ENCODE measurements at places on chromosomes 16 and 17. TPM values are rescaled to one million over a fixed set of nuclear protein-coding genes. Genes with fewer than 3 reads are reported as not detected.
A peak's percentile ranks its signal among the peaks of the same experiment; 100 is the strongest.

DNA sequence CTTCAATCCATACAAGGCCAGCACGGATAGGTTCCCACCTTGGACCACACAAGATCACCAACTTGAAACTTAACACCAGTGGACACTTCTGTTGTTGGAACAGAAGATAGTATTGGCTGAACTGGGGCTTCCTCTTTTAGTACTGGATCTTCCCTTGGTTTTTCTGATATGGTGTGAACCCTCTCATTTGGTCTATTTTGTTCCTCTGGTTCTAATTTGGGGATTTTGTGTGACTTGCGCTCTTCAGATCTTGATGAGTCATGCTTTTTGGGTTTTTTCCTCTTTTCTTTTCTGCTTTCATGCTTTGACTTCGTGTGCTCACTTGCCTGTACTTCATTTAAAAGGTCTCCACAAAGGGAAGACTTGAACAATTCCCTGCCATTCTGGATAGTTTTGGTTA is 39.0 kb downstream of the SOST start:
- H3K27me3 ChIP-seq: no peaks in the 10 kb centered on the region
- no peak for DNase-seq
- no peak overlapping the region for H3K27ac ChIP-seq
- no peaks in the 10 kb centered on the region for H3K36me3 ChIP-seq
- H3K4me1 ChIP-seq: no peaks in the 10 kb centered on the region

- no peaks in the 10 kb centered on the region for H3K36me3 ChIP-seq
- no peak overlapping the region for H3K27ac ChIP-seq
- H3K4me1 ChIP-seq: no peaks in the 10 kb centered on the region
- no peaks in the 10 kb centered on the region for H3K27me3 ChIP-seq
These were observed 20.1 kb upstream of the MLYCD start for GRCh38 chr16:83878838-83879237.

DNA sequence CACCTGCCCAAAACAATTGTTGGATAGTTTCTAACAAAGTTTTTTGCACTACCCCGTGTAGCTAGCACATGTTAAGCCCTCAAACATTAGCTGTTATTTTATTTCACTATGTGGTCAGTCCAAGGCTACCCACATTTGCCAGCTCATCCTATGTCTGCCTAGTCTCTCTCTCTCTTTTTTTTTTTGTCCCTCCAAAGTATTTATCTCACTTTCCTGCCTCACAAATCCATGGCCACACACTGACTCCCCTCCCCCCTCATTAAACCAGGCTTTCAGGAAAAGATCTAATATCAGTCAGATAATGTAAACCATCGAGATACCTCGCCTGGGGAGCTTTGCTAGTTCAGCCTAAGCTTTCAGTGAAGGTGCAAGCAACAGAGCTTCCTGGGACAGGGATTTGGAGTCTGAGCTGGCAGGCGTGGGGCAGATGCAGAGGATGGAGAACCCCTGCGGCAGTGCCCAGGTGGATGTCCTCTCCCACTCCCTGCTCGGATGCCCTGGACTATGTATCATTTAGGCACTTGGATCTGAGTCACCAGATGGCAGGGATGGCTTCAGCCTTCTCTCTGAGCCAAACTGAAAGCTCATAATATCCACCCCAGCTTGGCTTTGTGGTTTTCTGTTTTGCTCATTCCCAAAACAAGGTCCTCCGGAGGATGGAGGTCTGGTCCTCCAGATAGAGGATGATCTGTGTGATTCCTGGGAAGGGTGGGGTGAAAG is 73.7 kb upstream of the FOXF1 start:
- peaks cover 11% of the 10 kb centered on the region for H3K27me3 ChIP-seq
- DNase-seq: no peak

DNA sequence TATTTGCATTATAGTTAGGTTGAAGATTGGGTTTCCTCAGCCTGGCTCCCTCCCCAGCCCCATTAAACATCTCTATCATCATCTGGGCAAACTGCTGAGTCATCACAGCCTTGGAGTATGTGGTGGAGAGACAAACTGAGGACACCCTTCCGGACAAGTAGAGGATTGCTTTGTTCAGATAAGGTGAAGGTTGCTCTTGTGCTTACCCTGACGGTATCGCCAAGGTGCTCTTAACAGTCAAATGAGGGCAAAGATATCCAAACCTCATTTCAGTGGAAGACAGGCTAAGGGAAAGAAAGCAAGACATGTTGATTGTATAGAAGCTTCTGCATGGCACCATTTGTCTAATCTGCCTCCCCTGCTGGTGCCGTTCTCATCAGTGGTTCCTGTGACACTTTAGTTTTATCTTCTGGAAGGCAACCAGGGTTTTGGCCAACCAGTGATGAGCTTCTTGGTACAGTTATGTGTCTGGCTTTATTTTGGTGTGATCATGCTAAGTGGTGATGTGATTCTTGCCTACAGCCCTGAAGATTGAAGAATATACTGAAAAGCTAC is 56.9 kb upstream of the LGALS9 start:
- peaks cover 27% of the 10 kb centered on the region for H3K4me1 ChIP-seq
- H3K36me3 ChIP-seq: no peaks in the 10 kb centered on the region
- DNase-seq: no peak
- H3K4me3 ChIP-seq: no peak overlapping the region
- no peaks in the 10 kb centered on the region for H3K27me3 ChIP-seq

PMFBP1 gene
- 0.44 TPM for total RNA-seq

- no peak overlapping the region for H3K27ac ChIP-seq
- H3K4me1 ChIP-seq: no peaks in the 10 kb centered on the region
- no peak overlapping the region for H3K4me3 ChIP-seq
- no peak for DNase-seq
- H3K27me3 ChIP-seq: no peaks in the 10 kb centered on the region
- H3K36me3 ChIP-seq: peaks cover 35% of the 10 kb centered on the region
These were observed 246.1 kb downstream of the SLC39A11 start for GRCh38 chr17:72846399-72846798.

DNA sequence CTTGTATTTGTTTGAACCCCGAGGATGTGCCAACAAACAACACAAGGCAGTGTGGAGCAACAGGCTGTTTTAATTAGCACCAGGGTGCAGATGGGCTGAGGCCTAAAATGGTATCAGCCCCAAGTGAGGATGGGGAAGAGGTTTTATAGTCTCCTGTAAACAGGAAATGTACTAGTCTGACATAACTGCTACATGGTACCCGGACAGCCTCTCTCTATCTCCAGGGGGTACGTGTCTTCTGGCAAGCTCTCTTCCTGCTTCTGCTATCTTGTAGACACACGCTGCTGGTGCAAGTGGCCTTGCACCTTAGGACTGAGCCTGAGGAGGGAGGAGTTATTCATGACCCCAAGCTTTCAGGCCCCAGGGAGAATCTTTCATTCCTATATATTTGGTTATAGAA is 2451.0 kb downstream of the TP53TG3F start:
- H3K27ac ChIP-seq: no peak overlapping the region
- H3K4me3 ChIP-seq: no peak overlapping the region
- DNase-seq: no peak
- H3K36me3 ChIP-seq: no peaks in the 10 kb centered on the region
- no peaks in the 10 kb centered on the region for H3K27me3 ChIP-seq

DNA sequence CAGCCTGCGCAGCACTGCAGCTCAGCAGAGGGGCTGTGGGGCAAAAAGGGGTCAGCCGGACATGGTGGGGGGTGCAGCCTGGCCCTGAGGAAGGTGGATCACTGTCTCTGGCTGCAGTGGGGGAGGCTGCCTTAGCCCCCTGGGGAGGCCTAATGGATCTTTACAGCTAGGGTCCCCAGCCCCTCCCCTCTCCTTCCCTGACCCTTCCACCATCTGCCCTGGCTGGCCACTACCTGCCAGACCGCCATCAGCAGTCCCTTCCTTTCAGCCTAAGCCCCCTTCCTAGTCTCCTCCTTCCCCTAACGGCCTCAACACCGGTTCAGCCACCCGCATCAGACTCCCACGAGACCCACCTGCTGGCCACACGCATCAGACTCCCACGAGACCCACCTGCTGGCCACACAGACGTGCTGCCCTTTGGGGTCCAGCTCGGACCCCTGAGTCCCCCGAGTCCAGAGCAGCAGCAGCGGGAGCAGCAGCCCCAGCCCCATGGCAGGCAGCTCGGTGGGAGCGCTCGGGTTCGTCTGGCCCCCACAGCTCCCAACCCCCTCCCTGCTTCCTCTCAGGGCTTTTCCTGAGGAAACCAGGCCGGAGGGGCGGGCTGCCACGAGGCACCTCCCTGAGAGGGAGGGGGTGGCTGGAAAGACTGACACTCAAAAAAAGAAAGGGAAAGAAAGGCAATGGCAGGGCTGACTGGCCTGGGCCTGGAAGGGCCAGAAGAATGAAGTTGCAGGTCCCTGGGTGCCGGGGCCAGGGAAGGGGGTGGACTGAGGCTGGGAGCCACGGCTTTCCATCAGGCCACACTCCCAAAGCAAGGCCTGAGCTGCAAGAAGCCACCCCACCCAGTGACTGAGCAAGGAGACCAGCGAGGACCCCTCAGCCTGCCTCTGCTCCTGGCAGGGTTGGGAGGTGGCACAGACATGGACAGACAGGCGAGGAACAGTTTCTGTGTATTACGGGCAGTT is at the start of gene SCARF1:
TSS of gene SCARF1 (minus strand) at position 526 of the 965 bp plus-strand sequence. CDS start at position 491, 35 bp downstream.
- H3K27ac ChIP-seq: peak within 1 kb of the TSS; percentile 40
- DNase-seq: peak; percentile 31
- peaks cover 59% of the 10 kb centered on the region for H3K4me1 ChIP-seq

DNA sequence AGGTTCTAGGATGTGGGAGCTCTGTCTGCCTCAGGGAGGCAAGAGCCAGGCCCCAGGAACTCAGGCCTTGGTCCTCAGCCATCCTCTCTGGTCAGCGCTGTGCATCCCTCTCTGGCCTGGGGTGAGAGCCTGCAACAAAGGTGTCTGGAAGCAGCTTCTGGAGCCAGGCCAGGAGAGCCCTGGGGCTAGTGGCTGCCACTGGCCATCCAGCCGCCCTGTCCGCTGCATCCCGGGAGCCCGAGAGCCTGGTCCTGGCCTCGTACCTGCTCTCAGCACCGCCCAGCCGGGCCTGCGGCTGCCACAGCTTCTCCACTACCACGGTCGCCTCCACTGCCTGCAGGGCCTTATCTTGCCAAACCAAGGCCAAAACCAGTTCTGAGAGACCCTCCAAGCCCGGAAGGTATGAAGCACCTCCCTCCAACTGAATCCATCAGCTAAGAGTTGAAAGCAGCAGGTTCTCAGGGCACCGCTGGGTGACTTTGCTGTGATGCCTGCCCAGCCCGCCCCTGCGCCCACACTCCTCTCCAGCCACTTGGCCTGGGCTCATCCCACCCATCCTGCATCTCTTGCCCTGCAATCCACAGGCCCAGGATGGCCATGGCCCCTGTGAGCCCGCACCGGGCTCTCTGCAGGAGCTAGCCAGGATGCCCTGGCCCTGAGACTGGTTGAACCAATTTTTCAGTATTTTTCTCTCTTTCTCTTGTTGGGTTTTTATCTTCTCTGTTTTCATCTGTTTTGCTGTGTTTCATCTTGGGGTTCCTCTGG is 85.7 kb downstream of the AMFR start:
- H3K27ac ChIP-seq: no peak overlapping the region
- no peak for DNase-seq
- no peaks in the 10 kb centered on the region for H3K27me3 ChIP-seq
- H3K4me3 ChIP-seq: no peak overlapping the region
- peaks cover 18% of the 10 kb centered on the region for H3K36me3 ChIP-seq
